ENCODE measurements at places on chromosomes 11 and 22.

DNA sequence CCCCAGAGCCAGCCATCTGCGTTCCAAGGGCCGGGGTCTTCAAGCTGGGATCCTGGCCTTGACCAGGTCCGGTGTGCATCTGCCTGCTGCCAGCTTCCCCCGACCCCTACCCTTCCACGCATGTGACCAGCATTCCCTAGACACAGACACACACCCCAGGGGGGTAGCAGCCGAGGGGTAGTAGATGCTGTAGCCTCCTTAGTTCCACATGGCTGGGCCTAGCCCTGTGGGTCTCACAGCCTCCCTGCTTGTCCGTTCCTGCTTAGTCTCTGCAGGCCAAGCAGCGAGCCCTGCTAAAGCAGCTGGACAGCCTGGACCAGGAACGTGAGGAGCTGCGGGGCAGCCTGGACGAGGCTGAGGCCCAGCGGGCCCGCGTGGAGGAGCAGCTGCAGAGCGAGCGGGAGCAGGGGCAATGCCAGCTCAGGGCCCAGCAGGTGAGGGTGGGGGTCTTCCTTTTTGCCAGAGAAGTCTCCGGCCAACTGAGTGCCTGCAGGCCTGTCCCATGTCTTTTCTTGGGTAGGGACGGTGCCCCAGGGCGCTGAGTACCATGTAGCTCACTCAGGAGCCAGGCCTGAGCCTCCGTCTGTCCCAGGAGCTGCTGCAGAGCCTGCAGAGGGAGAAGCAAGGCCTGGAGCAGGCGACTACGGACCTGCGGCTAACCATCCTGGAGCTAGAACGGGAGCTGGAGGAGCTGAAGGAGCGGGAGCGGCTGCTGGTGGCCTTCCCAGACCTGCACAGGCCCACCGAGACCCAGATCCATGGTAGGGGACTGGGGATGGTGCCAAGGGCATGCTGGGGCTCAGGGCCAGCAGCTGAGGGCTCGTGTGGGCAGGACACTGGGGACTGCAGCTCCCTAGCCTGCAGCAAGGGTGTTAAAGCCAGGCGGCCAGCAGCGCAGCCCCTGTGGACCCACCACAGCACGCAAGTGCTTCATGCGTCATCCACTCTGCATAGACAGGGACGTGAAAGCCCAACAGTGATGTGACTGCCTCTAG, 13.6 kb downstream of the RNF215 start:
- no peak for DNase-seq

- DNase-seq, result no peak
Observed at GRCh38 chr22:45903355-45904135, 73.4 kb downstream of the WNT7B start.

- no peak for DNase-seq
Observed at GRCh38 chr11:103338621-103339484, 229.6 kb downstream of the DYNC2H1 start.

GRCh38 chr11:126573325-126573978, 218.0 kb downstream of the ST3GAL4 start:
- DNase-seq, result no peak

- no peak for DNase-seq
Observed at GRCh38 chr11:79066456-79067351, 374.1 kb downstream of the TENM4 start.

GRCh38 chr11:87892291-87892690, 283.0 kb downstream of the RAB38 start:
- DNase-seq, result no peak

Data from NCI-H2171 treated with DMSO at 0.1 percent for 48 hours (cell line).